Pulmonary artery endothelial cell (primary cell): ENCODE measurements at places on chromosomes 2 and 18.

DNA sequence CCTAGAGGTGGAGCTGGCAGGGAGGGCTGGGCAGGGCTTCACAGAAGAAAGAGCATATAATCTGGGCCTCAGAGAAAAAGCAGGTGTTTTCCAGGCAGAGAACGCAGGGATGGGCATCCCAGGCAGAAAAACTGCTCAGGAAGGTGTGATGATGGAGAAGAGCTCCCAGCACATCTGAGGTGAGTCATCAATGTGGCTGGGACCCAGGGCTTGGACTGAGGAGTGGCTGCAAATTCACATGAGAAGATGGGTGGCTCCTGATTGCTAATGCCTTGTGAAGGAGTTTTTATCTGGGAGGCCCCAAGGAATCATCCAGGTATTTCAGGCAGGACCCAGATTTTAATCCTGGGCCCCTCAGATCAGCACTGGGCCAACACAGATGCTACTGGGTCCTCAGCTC lies 10.2 kb downstream of the IL1F10 start:
- DNase-seq = no peak

DNA sequence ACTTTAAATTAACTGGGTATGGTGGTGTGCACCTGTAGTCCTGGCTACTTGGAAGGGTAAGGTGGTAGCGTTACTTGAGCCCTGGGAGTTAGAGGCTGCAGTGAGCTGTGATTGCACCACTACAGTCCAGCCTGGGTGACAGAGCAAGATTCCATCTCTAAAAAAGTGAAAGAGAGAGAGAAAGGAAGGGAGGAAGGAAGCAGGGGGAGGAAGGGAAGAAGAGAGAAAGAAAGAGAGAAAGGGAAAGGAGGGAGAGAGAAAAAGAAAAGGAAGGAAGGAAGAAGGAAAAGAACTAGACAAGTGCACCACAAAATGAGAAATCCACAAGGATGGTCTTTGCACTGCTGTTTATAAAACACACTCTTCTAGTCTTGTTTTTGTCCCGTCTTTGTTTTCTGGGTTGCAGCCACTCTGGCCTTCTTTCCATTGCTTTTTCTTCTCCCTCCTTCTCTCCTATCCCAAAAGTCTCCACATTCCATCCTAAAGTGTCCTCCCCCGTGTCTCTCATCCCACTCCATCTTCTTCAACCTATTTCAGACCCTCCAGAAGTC lies 32.0 kb downstream of the PKDCC start:
- no peak for DNase-seq

- no peak for DNase-seq
Measured at GRCh38 chr18:59085797-59086196, 53.9 kb upstream of the SEC11C start.

- DNase-seq = no peak
Measured at GRCh38 chr18:63591725-63592124, 4.6 kb downstream of the SERPINB13 start.

DNA sequence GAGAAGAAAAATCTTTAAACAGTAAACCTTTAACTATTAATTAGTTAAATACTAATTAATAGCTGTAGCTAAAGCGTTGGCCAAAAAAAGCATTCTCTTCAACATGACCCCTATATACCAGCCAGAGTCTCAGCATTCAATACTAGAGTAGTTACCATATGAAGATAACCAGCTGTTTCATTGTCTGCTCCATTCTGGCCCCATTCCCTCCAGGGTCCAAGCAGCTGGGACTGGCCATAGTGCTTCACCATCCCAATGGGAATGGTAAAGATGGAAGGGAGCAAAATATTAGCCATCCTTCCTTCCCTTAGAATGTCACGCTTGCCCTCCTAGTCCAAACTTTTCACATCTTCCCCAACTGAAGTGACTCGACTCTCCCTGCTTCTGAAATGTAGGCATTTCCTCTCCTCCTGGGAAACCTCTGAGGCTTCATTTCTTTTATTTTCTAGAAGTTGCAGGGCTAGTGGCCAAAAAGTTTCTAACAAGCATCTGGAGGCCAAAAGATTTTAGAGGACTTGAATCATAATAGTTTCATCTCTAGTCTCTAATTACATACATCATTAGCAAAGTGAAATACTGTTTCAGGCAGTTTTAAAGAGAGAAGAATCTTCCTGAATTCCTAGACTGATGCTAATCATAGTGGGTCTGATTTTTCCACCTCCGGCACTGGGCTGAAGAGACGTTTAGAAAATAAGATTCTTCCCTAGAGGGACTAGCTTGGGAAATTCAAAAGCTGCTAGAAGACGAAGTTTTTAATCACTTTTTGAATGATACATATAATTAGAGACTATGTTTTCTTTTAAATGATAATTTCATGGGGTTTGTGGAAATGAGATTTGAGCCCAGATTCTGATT lies 52.7 kb downstream of the CCDC68 start:
- DNase-seq = no peak
